Caudate nucleus (tissue), 63 donors: ENCODE measurements at places on chromosomes 1 and 21.

DNA sequence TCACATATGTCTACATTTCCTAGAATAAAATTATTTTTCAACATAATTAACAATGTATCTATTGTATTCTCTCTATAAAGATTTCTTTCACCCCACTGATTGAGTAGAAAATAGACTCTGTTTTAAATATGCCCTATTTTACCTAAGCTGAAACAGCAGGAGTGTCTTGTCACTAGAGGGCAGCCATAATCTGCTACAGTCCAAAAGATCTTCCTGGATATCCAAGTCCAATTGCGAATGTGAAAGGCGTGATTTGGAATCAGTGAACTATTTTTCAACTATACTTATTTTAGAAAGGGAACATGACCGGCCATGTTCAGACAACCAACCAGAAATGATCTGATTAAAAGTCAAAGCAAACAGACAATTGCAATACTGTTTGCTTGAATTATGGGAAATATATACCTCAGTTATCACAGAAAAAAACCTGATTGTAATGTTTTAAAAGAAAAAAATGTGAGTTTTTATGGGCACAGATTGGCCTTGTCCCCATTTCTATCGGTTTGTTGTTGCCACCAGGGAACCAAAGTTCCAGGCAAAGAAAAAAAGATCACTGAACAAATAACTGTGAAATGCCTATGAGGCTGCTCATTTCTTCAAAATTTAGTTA is 1211.0 kb upstream of the ADGRL4 start:
- no peak for DNase-seq

DNA sequence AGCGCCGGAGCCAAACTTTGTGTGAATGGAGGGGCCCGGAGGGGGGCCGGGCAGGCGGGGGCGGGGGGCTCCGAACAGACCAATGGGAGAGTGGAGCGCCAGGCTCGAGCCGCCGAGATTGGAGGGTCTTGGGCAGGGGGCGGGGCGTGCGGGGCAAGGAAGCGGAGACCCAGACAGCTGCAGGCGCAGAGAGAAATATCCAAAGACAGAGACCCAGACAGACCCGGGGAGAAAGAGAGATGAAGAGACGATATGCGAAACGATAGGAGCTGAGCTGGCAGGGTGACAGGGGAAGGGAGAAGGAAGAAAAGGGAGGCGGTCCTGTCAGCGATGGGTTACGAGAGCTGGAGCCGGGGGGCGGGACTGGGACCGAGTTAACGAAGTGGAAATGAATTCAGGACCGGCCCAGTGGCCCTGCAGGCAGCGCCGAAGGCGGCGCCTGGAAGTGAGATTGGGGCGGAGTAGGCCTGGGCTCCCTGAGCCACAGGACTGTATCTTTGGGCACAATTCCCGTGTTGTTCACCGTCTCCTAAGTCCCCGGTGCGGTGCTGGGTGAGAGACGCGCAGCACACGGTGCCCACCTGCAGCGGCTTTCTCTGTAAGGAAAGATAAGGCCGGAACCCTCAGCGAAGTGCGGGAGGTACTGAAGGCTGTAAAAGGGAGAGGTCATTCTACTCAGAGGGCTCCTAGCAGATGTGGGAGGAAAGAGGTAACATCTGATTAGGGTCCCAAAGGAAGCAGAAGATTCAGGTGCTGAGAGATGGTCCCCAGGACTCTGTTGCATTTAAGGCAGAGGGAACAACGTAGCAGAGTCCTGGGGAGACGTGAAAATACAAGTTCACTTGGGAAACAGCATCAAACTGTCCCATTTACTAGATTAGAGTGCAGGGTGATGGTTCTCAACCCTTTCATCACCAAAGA is 543 bp upstream of the KCNJ10 start:
- DNase-seq: peak; percentile 42

- DNase-seq: no peak
These were observed 56.7 kb downstream of the PKN2 start for GRCh38 chr1:88740784-88741183.

DNA sequence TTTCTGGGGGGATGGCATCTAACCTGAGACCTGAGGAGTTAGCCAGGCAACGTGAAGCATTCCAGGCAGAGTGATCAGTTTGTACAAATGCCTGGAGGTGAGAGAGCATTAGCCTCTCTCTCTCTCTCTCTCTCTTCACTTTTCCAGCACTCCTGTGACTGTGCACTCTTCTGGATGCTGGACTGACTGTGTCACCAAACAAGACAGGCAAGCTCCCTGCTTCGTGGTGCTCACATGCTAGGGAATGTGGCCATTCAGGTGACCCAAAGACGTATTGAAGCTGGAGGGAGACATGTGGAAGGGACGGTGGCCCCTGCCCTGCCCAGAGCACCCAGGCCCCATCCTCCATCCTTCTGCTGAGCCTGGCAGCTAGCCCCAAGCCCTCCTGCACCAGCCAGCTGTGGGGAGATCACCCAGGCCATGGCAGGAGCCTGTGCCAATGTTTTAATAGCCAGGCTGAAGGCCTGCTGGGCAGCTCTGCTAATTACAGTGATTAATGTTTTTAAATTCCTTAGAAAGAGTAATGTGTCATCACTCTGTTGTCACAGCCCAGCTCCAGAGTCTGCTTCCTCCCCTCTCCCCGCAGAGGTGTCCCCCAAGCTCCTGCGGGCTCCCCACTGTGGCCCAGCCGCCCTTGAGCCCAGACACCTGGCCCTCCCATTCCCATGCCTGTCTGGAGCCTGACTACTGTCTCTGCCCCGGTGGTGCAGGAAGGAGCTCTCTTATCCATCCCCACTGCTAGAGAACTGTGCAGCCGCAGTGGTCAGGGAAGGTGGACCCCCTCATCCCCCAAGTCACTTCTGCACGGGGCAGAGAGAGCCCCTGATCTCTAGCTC is 48.9 kb downstream of the UBIAD1 start:
- DNase-seq: no peak

DNA sequence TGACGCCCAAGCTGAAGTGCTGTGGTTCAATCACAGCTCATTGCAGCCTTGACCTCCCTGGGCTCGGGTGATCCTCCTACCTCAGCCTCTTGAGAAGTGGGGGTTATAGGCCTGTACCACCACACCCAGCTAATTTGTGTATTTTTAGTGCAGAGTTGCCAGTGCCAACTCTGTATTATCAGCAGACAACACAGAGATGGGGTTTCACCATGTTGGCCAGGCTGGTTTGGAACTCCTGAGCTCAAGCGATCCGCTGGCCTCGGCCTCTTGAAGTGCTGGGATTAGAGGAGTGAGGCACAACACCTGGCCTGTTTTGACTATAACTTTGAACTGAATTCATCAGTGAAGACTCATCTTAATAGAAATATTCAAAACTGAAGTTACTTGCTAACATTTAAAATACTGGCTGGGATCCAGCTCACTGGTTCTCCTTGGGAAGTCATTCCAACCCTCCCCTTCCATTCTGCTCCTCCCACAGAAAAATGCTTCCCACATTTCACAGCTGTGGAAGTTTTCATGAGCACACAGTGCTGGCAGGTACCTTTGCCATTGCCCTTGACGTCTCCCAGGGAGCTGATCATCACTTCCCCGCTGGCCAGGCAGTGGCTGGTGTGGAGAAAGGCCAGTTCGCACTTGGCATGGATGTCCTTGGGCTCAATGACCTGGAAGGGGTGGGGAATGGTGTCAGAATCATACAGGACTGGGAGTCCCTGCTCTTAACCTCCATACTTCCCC is 4.7 kb downstream of the SELENBP1 start:
- no peak for DNase-seq

- no peak for DNase-seq
These were observed 124.8 kb downstream of the PGBD5 start for GRCh38 chr1:230301322-230301721.

- no peak for DNase-seq
These were observed 38.6 kb upstream of the ETS2 start for GRCh38 chr21:38766987-38767722.

DNA sequence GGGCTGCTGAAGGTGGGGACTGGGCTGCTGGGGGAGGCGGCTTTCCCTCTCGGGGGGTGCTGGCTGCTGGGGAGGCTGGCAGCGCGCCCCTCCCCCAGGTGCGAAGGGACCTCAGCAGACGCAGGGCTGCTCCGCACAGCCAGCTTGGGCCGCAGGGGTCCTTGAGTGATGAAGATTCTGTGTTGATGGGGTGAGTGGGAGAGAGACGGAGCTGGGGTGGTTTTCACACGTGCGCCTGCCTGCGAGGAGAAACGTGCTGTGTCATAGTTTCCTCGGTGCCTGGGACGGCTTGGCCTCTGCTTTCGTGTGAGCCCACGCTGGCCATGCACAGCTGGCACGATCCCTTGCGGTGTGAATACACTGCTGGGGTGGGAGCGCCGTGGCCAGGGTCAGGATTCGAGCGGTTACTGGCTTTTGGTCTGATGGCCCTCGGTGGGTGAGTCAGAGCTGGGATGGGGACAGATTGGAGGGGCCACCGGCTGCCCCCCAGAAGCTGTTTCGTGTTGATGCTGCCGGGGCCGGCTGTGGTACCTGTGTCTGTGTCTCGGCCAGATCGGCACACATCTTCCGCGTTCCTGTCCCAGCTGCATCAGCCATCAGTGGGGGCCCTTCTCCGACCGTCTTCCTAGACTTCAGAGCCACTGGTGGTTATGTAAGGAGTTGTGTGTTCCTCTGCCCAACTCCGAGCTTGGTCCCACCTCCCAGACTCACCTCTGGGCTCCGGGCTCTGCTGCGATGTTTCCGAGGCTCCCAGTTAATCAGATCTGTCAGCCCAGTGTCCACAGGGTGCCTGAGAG is 24.9 kb downstream of the PRKCZ start:
- peak; percentile 39 for DNase-seq

DNA sequence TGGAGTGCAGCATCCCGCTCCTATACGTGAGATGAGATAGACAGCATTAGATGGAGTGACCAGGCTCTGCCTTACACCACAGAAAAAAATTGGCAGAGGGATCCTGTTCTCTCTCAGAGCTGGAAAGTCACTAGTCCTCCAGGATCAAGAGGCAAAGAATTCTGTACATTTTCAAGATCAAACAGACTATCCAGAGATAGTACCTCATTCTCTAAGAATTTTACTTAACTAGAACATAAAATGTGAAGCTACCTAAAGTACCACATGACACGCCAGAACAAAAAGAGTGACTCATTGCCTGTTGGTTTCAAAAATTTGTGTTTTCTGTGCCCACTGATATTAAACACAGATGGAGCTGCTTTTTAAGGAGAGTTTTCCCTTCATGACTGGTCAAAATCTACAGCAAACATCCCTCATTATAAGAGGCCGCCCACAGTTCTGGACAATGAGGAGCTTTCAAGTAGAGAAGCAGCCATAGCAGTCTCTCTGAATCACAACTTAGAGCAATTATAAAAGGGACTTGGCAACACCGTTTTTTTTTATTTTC is 32.3 kb downstream of the CD160 start:
- DNase-seq: no peak

DNA sequence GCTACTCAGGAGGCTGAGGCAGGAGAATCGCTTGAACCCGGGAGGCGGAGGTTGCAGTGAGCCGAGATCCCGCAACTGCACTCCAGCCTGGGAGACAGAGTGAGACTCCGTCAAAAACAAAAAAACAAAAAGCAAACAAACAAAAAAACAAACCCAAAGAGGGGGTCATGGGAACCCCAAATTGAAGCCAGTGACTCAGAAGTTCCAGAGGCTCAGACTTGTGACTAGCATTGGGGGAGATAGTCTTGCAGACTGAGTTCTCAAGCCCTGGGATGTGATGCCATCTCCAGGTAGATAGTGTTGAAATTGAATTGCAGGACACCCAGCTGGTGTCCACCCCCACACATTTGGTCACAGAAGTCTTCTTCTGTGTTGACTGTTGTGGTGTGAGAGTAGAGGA is 24.9 kb upstream of the ENO1 start:
- no peak for DNase-seq

DNA sequence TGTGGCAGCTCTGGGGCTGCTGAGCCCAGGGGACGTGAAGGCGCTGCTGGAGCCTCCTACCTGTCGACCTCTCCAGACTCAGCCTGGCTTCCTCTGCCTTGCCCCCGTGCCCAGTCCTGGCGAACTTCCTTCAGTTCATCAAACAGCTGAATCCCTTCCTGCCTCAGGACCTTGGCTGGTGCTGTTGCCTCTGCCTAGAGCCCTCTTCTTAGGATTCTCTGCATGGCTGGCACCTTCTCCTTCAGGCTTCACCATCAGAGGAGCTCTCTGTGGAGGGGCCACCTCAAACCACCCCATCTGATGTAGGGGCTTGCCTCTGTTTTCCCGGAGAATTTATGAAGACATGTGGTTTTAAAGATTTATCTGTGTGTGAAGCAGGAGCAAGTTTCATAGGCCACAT is 23.4 kb upstream of the ATF3 start:
- no peak for DNase-seq

GRCh38 chr1:36576118-36576517 is 93.4 kb upstream of the CSF3R start:
- DNase-seq: peak; percentile 24

DNA sequence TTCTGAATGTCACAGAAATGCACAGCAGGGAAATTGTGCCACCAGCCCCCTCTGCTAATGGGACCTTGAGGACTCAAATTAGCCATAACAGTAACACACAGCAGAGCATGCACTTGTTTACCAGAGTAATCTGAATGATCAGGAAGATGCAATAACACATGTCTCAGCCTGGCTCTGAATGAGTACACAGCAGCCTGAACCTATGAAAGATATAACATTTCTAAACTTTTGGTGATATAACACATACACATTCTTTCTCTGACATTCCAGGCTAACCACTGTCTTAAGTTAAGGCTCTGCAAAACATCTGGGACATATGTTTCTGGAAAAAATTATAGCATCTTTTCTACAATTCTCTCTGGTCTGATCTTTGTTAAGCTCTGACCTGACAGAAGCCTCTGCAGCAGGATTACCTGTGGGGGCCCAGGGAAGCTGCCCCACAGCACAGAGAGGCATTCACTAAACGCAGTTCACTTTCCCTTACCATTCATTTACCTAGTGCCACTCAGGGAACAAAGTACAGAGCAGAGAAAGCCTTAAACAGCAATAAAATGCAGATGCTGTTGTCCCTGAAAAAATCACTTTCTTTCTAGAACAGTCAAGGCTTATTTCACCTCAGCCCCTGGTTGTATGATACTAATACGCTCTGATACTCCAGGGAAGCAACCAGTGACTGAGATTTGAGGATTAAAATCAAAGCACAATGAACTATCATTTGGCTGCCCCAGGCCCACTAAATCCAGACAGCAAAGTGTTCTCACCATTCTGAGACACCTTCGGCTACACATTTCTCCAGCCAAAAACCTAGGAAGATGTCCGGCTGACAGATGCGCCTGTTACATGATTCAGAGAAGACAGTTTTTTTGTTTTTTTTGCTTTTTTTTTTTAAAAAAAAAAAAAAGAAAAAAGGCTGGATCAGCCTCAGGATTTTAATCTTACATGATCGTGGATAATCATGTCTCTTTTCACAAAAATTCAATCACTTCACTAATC is 54.0 kb upstream of the CNN3 start:
- DNase-seq: no peak

GRCh38 chr1:240794046-240794843 is 182.3 kb upstream of the GREM2 start:
- no peak for DNase-seq

- DNase-seq: no peak
These were observed 53.5 kb upstream of the S1PR1 start for GRCh38 chr1:101183388-101183699.
